ENCODE measurements at places on chromosomes 2 and 18.

- no peak for DNase-seq
Observed at GRCh38 chr2:37625156-37625555, 46.3 kb downstream of the CDC42EP3 start.

GRCh38 chr18:53025247-53025646 lies 685.2 kb downstream of the DCC start:
- DNase-seq: no peak

DNA sequence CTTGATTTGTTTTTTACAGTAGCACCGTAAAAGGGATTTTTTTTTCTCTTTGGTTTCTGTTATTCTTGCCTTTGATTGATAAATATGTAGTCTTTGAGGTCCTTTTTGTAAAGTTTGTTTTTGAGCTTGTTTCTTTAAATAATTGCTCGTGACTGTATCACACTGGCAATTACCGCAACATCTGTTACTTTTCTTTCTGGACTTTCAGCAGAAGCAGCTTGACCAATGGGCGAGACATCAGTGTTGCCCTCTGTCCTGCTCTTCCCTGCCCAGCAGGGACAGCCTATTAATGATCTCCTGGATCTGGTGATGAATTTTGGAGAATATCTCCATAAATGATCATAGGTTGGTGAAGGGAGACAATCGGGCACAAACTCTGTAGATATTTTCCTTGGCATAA lies 74.9 kb downstream of the TDRD15 start:
- DNase-seq: no peak

GRCh38 chr2:101125374-101125773 lies 25.8 kb downstream of the TBC1D8 start:
- no peak for DNase-seq

GRCh38 chr2:234615643-234616356 lies 118.9 kb upstream of the ARL4C start:
- no peak for DNase-seq

DNA sequence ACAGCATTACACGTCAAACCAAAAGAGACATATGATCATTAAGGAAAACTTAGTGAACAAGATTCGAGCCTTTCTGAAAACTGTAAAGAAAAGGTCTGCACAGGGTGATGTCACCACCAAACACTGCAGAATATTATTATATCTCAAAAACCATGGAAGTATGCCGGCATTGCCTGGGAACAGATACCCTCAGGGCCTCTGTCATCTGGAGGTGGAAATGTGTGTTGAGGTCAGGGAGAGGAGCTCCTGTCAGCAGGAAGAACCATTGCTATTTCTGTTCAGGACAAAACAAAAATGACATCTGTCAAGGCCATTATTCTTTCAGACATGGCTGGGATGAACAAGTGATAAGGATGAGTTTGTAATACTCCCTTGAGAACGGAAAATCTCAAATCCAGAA lies 365.9 kb upstream of the TRIB2 start:
- DNase-seq: no peak

DNA sequence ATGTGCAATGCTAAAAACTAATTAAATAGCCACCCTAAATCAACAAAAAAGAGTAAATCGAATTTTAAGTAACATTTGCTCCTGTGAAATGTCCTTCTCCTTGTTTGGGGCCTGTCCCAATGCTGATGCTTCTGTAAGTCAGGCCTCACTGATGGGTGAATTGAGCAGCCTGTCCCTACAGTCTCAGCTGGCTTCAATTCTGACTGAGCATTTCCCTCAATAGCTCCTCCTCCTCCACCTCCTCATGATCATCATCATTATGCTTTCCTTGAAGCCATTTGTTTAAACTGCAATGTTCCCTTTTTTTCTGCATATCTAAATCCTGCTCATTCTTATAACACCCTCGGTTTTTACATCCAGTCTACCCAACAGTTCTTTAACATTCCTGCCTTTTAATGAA lies 137.2 kb upstream of the CELF4 start:
- DNase-seq: no peak

GRCh38 chr18:28112056-28112470 lies 64.9 kb downstream of the CDH2 start:
- no peak for DNase-seq

- no peak for DNase-seq
Observed at GRCh38 chr2:166239548-166239947, 111.7 kb upstream of the SCN1A start.

Measured in stimulated activated naive CD8-positive, alpha-beta T cell treated with anti-CD3 and anti-CD28 coated beads, Interleukin-15, Interleukin-2, amounts not matched to agents 100 U/mL and 50 U/mL, for 24 hours (primary cell).